ENCODE measurements at places on chromosomes 13 and 19.
A peak's percentile ranks its signal among the peaks of the same experiment; 100 is the strongest.

GRCh38 chr13:66159511-66159910 is 1070.6 kb downstream of the PCDH9 start:
- DNase-seq, result no peak

DNA sequence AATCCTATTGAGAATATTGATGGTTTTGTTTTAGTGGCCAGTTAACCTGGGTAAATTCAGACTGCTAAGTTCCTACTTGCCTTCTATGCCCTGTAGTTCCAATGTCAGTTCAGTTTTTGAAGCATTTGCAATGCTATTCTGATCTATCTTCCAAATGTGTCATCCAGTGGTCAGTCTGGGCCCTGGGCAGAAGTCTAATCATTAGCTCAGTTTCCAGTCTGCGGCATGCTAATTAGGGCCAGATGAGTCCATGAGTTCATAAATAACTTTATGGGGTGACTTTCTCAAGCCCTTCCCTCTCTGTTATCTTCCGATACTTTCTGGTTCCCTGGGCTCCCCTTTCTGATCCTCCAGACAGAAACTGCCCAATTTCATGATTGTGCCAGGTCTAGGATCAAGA is 32.7 kb downstream of the FAM187B start:
- DNase-seq, result no peak

- DNase-seq, result no peak
Observed at GRCh38 chr13:45809801-45810394, 41.7 kb downstream of the SIAH3 start.

DNA sequence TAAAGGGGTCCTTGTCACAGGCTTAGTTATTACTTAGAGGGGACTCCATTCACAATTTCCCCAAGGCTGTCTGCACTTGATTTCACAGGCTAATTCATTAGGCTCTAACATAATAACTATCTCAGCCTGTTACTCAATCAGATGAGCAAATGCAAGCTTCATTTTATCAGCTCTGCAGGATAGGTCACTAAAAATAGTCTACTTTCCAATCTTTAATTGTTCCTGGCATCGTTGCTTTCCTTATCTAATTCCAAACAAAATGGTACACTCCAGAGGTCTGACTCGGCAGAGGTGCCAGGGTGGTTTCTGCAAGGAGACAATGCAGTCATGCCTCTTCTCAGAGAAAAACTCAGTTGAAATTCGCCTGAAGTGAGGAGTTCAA is 69.7 kb upstream of the SLC15A1 start:
- DNase-seq, result no peak

DNA sequence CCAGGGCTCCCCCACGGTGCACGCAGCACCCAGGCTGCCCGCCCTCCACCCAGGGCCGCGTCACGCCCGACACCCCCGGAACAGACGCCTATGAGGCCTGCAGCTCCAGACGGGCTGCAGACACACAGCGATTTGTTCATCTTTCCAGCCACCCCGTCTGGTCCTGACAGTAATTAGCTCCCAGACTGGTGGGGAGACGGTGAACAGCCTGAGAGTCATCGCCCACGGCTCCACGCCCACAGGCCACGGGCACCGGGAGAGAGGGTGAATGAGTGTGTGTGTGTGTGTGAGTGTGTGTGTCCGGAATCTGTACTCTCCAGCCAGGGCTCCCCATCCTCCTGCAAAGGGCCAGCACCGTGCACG is 18.1 kb downstream of the GADD45B start:
- peak; percentile 53 for DNase-seq

- no peak for DNase-seq
Observed at GRCh38 chr19:54473071-54473891, at the start of gene CDC42EP5. TSS of gene CDC42EP5 (minus strand) at chr19:54473296. CDS start at chr19:54465547, 7,749 bp downstream.

- DNase-seq, result no peak
Observed at GRCh38 chr13:36518707-36519106, 86.4 kb downstream of the CCNA1 start.

- DNase-seq, result no peak
Observed at GRCh38 chr13:35876601-35877000, 254.6 kb downstream of the DCLK1 start.

- DNase-seq, result no peak
Observed at GRCh38 chr13:50677258-50677657, 166.2 kb downstream of the DLEU7 start.

DNA sequence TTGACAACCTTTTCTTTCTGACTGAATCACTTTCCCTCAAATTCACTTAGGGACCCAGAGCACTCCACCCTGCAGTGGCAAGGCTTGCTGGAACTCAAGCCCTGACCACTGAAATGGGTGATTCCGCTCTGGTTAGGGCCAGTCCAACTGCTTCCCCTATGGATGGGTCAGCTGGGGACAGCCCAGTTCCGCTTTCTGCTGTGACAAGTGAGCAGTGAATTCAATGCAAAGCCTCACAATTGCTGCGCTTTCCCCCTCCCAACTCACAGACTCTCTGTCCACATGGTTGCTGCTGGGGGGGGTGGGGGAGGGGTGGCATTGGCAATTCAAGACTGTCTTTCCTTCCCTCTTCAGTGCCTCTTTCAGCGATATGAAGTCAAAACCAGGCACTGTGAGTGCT is 18.7 kb downstream of the CD70 start:
- no peak for DNase-seq

DNA sequence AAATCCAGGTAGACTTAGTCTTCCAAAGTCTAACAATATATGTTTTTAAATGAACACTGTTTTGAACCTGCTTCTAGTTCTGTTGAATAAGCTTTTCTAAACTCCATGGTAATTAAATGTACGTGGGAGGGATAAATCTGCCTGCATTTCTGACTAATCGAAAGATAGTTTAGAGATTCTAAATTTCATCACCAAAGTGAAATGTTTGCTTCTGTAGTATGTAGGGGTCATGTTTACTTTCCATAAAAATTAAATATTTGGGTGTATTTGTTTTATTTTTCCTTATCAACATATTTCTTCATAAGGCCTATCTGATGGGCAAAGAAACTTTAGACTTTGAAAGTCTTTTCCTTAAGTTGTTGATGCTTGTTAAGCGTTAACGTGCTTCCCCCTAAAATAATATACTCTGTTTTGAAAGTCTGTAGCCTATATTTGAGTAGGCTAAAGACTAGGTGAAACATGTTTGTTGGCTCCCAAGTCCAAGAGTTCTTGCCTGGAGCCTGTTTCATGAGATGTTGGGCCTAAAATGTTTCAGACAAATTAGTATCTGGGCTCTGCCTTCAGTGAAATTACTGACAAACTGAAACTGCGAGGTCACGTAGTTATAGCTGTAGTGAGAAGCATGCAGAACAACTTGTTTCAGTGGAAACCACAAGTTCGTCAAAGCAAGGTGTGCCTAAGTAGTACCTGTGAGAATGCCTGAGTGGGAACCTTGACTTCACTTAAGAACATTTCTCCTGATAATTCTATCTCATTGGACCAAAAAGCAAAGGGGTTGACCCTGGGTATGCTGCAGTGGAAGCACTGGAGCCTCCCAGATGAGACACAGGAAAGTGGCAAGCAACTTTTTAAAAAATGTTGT is 126.2 kb downstream of the LMO7 start:
- no peak for DNase-seq

- DNase-seq, result no peak
Observed at GRCh38 chr13:106513025-106513983, 22.2 kb downstream of the EFNB2 start.

GRCh38 chr13:79508224-79508961 is 27.4 kb downstream of the NDFIP2 start:
- DNase-seq, result no peak

All from activated CD4-positive, alpha-beta T cell treated with anti-CD3 and anti-CD28 coated beads, Interleukin-2, amount 50 U/mL, for 4 hours (primary cell).